T-cell (primary cell): ENCODE measurements at places on chromosomes 5 and 9. TPM values are rescaled to one million over a fixed set of nuclear protein-coding genes. Genes with fewer than 3 reads are reported as not detected.

- DNase-seq: no peak
Observed at GRCh38 chr9:26292943-26293342, 599.7 kb downstream of the CAAP1 start.

GRCh38 chr5:159083548-159084452 lies 15.9 kb downstream of the EBF1 start:
- no peak for DNase-seq

DNA sequence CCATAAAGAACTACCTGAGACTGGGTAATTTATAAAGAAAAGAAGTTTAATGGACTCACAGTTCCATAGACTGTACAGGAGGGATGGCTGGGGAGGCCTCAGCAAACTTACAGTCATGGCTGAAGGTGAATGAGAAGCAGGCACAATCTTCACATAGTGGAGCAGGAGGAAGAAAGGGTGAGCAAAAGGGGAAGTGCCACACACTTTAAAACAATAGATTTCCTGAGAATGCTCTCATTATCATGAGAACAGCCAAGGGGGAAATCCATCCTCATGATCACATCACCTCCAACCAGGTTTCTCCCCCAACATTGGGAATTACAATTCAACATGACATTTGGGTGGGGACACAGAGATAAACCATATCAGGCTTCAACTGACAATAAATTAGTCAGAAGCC lies 664.9 kb downstream of the TAF11L14 start:
- DNase-seq: no peak

GRCh38 chr5:102638316-102638715 lies 116.8 kb upstream of the PAM start:
- no peak for DNase-seq

Gene NUDT12
- 1.7 TPM for total RNA-seq

GRCh38 chr5:62982348-62982747 lies 403.7 kb downstream of the LRRC70 start:
- DNase-seq: no peak

GRCh38 chr5:81965524-81965923 lies 6.3 kb upstream of the ATG10 start:
- no peak for DNase-seq

GRCh38 chr9:114588210-114588609 lies 641 bp downstream of the ATP6V1G1 start:
- no peak for DNase-seq

Gene PAIP2
- total RNA-seq: 101 TPM

Gene IL11RA
- 166 TPM for total RNA-seq

GRCh38 chr9:19155106-19155935 lies 28.0 kb upstream of the PLIN2 start:
- no peak for DNase-seq

DNA sequence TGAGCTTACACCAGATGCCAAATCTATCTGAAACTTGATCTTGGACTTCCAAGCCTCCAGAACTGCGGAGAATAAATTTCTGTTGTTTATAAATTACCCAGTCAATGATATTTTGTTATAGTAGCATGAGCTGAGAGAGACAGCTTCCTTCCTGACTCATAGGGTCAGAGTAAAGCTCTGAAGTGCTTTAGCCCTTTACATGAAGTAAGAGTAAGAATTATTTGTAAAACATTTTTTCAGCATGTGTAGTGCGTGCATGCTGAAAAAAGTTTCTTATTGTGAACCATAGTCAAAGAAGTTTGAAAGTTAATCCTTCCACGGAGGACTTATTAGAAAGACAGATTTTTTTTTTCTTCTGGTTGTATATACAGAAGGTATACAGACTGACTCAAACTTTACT lies 172.4 kb downstream of the DMRT2 start:
- no peak for DNase-seq

Gene IL3
- not detected for total RNA-seq
